ENCODE measurements at places on chromosomes 2 and 18.

GRCh38 chr2:34831096-34831495 lies 1232.0 kb upstream of the FAM98A start:
- DNase-seq = no peak

GRCh38 chr2:234979204-234980167 lies 27.7 kb downstream of the SH3BP4 start:
- DNase-seq = no peak

- no peak for DNase-seq
Measured at GRCh38 chr2:60337142-60337497, 216.3 kb downstream of the BCL11A start.

GRCh38 chr18:24843123-24843522 lies 382.7 kb downstream of the HRH4 start:
- no peak for DNase-seq

DNA sequence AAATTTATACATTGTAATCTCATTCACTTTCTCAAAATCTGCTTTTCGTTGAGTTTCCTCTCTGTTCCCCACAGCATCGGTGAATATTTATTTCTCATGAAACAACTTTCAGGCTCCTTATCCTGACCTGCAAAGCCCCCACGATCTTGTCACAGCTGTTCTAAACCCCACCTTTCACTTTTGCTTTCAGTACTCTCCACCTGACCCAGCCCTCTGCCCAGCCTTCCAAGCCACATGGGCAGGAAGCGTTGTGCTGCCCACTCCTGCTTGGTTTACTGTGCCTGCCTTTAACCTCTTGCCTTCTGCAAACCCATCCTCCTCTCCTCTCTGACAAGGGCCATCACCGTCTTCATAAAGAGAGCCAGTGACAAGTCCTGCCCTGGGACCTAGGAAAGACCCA lies 262.5 kb downstream of the GALR1 start:
- DNase-seq = no peak

DNA sequence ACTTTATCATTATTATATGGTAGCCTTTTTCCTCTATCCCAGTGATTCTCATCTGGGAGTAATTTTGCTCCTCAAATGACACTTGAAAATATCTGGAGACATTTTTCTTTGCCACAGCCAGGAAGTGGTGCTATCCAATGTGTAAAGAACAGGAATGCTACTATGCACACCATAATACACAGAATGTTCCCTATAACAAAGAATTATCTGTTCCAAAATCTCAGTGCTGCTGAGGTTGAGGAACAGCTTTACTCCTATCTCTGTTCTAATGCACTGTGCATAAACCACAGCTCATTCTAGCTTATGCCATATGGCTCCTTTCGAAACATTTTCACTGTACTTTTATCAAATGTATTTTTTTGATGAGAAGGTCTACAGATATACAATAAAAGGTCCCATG lies 1231.2 kb upstream of the CELF4 start:
- DNase-seq = no peak

DNA sequence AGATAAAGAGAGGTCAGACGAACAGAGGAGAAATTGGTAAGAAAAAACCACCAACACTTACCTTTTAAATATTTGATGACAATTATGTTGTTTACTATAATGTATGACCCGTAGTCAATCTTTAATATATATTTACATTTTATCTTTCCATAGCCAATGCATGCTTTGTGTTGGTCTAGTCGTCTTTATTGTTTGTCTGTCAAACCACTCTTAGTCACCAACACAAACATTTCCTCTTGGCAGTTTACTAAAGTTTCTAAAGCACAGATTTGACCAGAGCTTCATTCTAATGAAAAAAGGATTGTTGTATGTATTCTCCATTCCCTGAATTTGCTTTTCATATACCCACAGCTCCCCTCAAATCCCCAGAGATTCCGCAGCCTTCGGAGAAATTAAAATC lies 784.7 kb upstream of the PIK3C3 start:
- no peak for DNase-seq

- DNase-seq = no peak
Measured at GRCh38 chr2:18721038-18721922, 131.9 kb upstream of the NT5C1B start.

DNA sequence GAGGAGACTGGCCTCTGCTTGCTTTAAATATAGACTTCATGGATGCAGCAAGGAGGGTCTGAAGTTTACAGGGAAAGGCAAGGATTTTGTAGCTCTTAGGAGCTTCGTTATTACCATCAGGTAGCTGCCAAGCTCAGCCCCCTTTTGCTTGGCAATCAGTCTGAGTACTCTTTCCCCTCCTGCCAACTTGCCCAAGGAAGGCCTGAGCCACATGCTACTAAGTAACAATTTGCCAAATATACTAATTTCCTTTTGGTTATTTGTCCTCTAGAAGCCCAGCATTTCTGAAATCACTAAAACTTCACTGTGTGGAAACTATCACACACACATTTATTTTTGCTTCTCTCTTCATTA lies 85.5 kb upstream of the ITPRID2 start:
- no peak for DNase-seq

DNA sequence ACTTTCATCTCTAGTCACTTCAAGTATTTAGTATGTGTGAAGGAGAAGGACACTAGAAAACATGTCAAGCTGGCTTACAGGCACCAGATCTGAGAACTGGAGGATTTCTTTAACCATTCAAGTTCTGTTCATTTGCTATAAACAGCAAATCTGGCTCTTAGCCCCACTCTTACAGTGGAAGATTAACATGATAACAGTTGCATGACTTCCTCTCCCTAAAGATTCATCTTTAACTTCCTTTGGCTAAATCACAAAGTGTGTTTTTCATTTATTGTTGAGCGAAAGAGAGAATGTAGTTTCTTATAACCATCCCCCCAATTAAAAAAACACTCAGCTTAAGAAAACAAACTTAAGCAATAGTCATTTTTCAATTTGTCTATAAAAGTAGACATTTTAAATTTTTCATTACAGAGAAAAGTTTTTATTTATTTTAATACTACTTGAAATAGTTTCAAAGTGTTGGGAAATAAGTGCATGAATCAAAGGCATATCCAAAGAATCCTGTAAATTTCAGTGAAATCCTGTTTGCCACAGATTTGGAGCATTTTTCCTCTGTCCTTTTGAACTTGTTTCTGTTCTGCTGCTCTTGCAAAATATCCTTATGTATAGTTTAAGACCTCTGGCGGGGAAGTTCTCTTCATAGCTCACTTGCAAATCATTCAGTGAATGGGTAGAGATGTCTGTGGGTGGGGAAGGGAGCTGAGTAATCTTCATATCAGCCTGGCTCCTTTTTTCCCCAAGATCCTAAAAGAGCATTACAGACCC lies 241.0 kb upstream of the RBBP8 start:
- no peak for DNase-seq

DNA sequence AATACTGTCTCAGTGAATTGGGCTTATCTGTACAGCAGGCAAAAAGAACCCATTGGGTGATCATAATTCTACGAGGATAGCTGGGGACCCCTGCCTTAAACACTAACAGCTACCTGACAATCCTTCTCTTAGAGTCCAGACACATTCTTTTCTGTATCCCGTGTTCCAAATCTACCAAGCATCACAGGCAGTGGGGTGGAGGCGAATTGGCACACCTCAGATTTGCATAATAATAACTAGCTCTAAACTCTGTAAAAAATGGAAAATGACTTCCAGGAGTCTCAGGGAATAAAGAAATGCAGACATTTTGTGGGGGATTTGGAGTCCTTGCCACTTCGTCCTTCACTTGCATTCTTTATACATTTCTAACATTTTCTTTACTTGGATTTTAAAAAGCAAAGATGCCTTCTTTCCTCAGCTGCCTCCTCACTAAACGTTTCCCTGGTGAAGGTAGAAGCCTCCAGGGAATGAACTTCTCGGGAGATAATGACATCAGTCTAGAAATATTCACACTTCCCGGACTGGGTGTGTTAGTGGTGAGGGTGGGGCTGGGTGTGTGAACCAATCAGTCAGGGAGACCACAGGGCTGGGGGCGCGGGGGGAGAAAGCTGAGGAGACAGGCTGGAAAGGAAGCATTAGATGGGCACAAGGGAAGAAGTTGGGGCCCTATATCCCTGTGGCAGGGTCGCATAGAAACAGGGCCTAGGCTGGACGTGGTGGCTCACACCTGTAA lies 59.1 kb upstream of the BOD1L2 start:
- DNase-seq = no peak

- DNase-seq = no peak
Measured at GRCh38 chr2:184993746-184994145, 395.4 kb downstream of the ZNF804A start.

GRCh38 chr2:183179156-183179555 lies 54.9 kb downstream of the NUP35 start:
- no peak for DNase-seq

GRCh38 chr2:53519918-53520841 lies 247.4 kb upstream of the CHAC2 start:
- DNase-seq = no peak

DNA sequence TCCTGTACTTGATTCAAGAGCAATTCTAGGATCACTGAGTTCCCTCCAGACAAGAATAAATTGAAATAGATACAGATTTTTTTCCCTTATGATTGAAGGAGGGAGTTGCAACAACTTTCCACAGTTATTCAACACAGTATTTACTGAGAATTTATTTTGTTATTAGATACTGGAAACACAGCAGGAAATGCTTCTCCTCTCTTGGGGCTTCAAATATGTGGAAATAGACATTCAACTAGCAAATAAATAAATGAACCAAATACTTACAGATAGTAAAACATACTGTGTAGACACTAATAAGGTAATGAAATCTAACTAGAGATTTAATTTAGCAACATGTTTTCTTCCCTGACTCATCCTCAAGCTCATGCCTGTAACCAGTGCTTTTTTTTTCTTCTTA lies 169.2 kb downstream of the LNPK start:
- DNase-seq = no peak

DNA sequence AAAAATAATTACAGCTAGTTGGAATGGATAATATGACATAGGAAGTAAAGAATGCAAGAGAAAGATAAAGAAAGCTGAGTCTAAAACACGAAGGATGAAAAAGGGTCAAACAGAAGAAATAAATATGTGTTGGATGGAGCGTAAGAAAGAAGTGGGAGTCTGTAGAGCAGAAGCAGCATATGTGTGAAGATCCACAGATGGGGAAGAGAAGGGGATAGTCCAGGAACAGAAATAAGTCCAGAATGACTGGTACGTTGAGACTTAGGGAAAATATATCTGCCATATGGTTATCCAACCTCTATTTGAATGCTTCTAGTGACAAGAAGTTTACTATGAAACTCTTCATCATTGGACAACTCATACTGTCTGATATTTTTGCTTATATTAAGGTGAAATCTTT lies 18.0 kb downstream of the ABCA12 start:
- DNase-seq = no peak

DNA sequence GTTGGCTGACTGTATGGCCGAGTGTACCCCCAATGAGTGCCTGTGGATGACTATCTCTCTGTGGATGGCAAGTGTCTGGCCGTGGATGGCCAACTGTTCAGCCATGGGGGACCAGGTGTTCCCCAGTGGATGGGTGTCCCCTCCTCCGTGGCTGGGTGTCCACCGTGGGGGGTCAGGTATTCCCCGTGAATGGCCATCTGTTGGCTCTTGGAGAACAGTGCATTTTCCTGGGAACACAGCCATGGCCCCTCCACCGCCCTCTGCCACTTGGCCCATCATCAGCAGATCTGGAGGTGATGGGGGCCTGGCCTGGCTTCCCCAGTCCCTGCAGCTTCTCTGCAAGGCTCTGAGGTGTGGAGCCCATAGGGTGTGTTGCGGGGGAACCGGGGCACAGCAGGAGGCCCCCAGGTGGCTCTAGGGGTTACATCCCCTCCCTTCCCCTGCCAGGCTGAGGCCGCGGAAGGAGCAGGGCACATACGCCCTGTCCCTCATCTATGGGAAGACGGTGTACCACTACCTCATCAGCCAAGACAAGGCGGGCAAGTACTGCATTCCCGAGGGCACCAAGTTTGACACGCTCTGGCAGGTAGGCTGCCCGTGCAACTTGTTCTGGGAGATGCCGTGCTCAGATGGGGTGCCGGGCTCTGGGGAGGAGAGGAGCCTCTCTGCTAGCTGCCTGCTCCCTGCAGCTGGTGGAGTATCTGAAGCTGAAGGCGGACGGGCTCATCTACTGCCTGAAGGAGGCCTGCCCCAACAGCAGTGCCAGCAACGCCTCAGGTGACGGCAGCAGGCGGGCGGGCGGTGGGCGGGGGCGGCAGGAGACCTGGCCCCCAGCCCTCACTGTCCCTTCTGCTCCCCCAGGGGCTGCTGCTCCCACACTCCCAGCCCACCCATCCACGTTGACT lies 19.3 kb downstream of the ZAP70 start:
- no peak for DNase-seq

DNA sequence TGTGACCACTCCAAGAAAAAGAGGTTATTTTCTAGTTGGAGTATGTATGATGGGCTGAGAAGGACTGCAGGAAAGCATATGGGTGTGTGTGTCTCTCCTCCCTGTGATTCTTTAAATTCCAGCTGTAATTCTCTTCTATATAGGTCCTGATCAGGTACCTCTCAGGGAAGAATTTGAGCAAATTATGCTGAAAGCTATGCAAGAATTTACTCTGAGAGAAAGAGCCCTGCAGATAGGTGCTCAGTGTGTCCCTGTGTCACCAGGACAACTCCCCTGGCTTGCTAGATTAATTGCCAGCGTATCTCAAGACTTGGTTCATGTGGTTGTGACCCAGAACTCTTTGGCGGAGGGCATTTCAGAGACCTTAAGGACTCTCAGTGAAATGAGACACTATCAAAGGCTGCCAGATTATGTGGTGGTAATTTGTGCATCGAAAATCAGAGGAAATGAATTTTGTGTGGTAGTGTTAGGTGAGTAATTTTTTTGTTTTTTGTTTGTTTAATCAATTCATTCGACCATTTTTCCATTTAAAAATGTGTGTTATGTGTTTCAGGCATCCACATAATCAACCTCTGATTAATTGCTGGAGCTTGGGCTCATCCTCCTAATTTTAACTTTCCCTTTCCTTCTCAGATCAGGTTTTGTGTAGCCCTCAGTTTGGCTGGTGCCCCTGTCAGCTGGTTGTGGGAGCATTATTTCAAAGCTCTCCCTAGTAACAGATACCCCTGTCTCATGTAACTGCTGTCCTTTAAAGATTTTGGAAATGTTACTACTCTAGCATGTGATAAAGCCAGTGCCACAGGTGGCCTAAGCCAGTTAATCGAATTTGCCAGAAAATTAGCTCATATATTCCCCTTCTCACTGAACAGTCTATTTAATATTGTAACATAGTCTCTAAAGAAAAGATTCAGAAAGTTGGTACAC lies 150.9 kb downstream of the ESCO1 start:
- DNase-seq = no peak
